Natural killer cell treated with Interleukin-12 subunit alpha and Interleukin-12 subunit beta and Interleukin-15 and Interleukin-18, amount 100 ng/mL, for 72 hours (primary cell): ENCODE measurements at places on chromosomes 7 and 10. TPM values are rescaled to one million over a fixed set of nuclear protein-coding genes. Genes with fewer than 3 reads are reported as not detected.
A peak's percentile ranks its signal among the peaks of the same experiment; 100 is the strongest.

GRCh38 chr10:10869592-10869991 lies 148.1 kb upstream of the CELF2 start:
- no peak overlapping the region for H3K27ac ChIP-seq
- H3K4me1 ChIP-seq: no peaks in the 10 kb centered on the region
- H3K36me3 ChIP-seq: no peaks in the 10 kb centered on the region
- H3K4me3 ChIP-seq: no peak overlapping the region

GRCh38 chr7:111012149-111012548 lies 78.8 kb upstream of the LRRN3 start:
- H3K27me3 ChIP-seq: no peaks in the 10 kb centered on the region
- DNase-seq: no peak
- peak overlapping the region; percentile 85 for H3K4me3 ChIP-seq
- peaks cover 23% of the 10 kb centered on the region for H3K4me1 ChIP-seq
- no peaks in the 10 kb centered on the region for H3K36me3 ChIP-seq

DNA sequence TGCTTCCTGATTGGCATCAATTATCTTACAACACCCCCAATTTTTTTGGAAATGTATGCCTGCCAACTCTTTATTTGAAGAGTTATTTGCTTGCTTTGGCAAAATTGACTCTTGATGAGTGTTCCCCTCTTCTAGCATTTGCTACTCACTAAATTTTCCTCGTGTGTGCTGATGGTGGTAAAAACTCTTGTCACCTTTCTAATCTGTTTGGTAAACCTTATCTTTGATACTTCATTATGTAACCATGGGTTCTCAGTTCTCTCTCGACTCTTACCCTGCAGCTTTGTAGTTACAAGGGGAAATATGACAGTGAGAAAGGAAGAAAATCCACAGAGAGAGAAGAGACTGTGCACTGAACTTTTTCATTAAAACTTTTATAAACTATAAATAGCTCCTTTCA lies 102.5 kb downstream of the CDK14 start:
- H3K27me3 ChIP-seq: no peaks in the 10 kb centered on the region
- peaks cover 10% of the 10 kb centered on the region for H3K36me3 ChIP-seq
- no peak overlapping the region for H3K27ac ChIP-seq
- peaks cover 2% of the 10 kb centered on the region for H3K4me1 ChIP-seq

GRCh38 chr10:90968328-90969081 lies 47.6 kb upstream of the ANKRD1 start:
- H3K27ac ChIP-seq: no peak overlapping the region
- H3K27me3 ChIP-seq: peaks cover 23% of the 10 kb centered on the region
- no peak overlapping the region for H3K4me3 ChIP-seq
- no peak for DNase-seq

DNA sequence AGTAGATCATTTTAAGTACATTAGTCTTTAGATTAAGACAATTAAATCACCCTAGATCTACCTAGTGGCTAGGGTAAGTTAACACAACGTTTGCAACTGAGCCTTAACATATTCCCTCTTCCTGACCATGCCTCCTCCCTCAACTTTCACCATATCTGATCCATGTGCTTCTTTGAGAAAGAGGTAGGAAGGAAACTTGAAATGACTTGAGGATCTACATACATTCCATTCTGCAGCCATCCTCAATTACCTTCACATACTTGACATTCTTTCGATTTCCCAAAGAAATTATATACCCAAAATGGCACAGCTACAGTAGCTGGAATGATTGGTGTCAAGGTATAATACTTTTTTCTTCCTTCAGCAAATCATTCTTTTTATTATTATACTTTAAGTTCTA lies 12.9 kb upstream of the SEPTIN7 start:
- DNase-seq: no peak
- no peaks in the 10 kb centered on the region for H3K4me1 ChIP-seq
- H3K27ac ChIP-seq: no peak overlapping the region
- no peak overlapping the region for H3K4me3 ChIP-seq
- H3K36me3 ChIP-seq: peaks cover 16% of the 10 kb centered on the region
- no peaks in the 10 kb centered on the region for H3K27me3 ChIP-seq

- H3K4me3 ChIP-seq: no peak overlapping the region
- H3K27ac ChIP-seq: no peak overlapping the region
- DNase-seq: peak; percentile 56
- no peaks in the 10 kb centered on the region for H3K4me1 ChIP-seq
- H3K36me3 ChIP-seq: no peaks in the 10 kb centered on the region
Observed at GRCh38 chr10:132520177-132520811, 17.3 kb upstream of the INPP5A start.

- no peak overlapping the region for H3K27ac ChIP-seq
- peaks cover 8% of the 10 kb centered on the region for H3K27me3 ChIP-seq
- H3K4me3 ChIP-seq: no peak overlapping the region
Observed at GRCh38 chr10:734481-734880, 45.0 kb upstream of the DIP2C start.

GRCh38 chr7:119999738-120000475 lies 273.1 kb upstream of the KCND2 start:
- H3K27me3 ChIP-seq: no peaks in the 10 kb centered on the region
- H3K36me3 ChIP-seq: no peaks in the 10 kb centered on the region
- H3K4me3 ChIP-seq: no peak overlapping the region

- H3K4me1 ChIP-seq: peaks cover 25% of the 10 kb centered on the region
- peak; percentile 77 for DNase-seq
- no peaks in the 10 kb centered on the region for H3K27me3 ChIP-seq
- no peaks in the 10 kb centered on the region for H3K36me3 ChIP-seq
- H3K27ac ChIP-seq: peak overlapping the region; percentile 63
Observed at GRCh38 chr7:151875942-151876898, 695 bp downstream of the PRKAG2 start.

DNA sequence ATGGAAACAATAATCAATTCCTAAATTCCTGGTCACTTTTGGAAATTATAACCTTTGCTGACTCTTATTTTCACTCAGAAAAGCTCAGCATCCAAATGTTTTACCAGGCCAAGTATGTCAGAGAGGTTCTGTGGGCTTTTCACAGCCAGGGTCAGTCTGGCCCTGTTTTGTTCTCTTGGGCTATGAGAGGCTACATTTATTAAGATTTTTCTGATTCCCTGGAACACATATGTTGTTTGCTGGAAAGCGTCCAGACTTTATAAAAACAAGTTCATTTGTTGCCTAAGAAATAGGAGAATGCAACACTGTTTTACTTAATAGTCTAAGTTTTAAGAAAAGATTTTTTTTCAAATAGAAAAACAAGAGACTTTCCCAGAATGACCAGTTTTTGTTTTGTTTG lies 238.4 kb upstream of the PLXDC2 start:
- no peak for DNase-seq
- no peak overlapping the region for H3K27ac ChIP-seq
- H3K27me3 ChIP-seq: no peaks in the 10 kb centered on the region
- no peak overlapping the region for H3K4me3 ChIP-seq
- no peaks in the 10 kb centered on the region for H3K4me1 ChIP-seq
- no peaks in the 10 kb centered on the region for H3K36me3 ChIP-seq

GRCh38 chr10:67492317-67493019 lies 203.5 kb downstream of the CTNNA3 start:
- H3K4me3 ChIP-seq: no peak overlapping the region
- no peak for DNase-seq
- no peaks in the 10 kb centered on the region for H3K36me3 ChIP-seq
- no peak overlapping the region for H3K27ac ChIP-seq
- no peaks in the 10 kb centered on the region for H3K4me1 ChIP-seq
- H3K27me3 ChIP-seq: no peaks in the 10 kb centered on the region

DNA sequence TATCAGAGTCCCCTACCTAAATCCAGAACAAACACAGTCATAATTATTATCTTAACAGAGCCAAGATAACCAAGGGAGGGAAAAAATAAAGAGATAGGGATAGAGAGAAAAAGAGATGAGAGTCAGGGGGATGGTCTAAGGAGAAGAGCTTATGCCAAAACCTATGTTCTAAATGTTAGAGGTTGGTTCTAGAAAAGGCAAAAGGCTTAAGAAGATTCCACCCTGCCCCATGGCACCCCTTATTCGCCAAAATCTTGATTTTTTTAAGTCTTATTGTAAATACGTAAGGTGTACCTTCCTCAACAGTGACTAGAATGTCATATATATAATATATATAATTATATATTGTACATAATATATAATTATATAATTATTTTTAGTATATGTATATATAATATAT lies 29.6 kb upstream of the CTNNA3 start:
- H3K27ac ChIP-seq: no peak overlapping the region
- no peak for DNase-seq
- H3K4me3 ChIP-seq: no peak overlapping the region
- no peaks in the 10 kb centered on the region for H3K36me3 ChIP-seq
- peaks cover 10% of the 10 kb centered on the region for H3K27me3 ChIP-seq

- H3K36me3 ChIP-seq: peaks cover 5% of the 10 kb centered on the region
- H3K4me3 ChIP-seq: no peak overlapping the region
- DNase-seq: no peak
- no peak overlapping the region for H3K27ac ChIP-seq
Observed at GRCh38 chr7:23410446-23411183, 59.7 kb downstream of the IGF2BP3 start.

GRCh38 chr10:42734536-42734935 lies 48.1 kb upstream of the BMS1 start:
- H3K4me1 ChIP-seq: no peaks in the 10 kb centered on the region
- no peaks in the 10 kb centered on the region for H3K36me3 ChIP-seq
- no peak overlapping the region for H3K4me3 ChIP-seq
- no peak for DNase-seq
- H3K27me3 ChIP-seq: peaks cover 22% of the 10 kb centered on the region

DNA sequence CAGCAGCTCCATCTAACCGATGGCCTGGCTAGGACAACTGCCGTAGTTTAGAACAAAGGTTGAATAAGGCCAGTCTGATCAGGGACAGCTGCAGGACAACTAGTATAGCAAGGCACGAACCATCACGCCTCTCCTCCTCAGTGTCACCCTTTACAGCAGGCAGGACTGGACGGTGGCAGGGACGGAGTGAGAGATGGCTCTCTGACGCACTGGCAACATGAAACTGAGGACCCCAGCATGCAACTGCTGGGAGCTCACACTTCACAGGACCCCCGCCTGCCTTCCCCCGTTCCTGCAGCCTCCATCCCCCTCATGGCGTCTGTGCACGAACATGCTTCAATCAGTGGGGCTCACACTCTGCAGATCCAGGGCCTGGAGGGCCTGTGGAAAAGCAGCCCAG lies 53.7 kb downstream of the ZRANB1 start:
- no peaks in the 10 kb centered on the region for H3K27me3 ChIP-seq
- H3K4me3 ChIP-seq: no peak overlapping the region
- no peaks in the 10 kb centered on the region for H3K36me3 ChIP-seq
- H3K4me1 ChIP-seq: peaks cover 8% of the 10 kb centered on the region
- DNase-seq: no peak

DNA sequence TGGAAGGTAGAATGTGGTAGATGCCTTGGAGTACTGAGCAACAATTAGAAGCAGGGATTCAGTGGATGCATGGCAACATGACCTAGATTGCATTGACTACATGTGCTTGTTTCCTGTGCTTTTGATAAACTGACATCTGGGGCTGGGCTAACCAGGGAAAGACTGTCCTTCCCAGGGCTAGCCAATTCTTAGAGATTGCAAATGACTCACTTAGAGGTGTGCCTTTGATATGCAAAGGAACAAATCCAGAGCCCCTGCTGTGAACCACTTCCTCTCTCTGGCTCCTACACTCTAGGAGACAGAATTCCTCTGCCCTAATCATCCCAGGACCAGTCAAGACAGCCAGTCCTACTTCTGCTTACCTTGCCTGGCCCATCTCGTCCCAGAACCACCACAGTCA lies 651.5 kb downstream of the LRMDA start:
- H3K4me3 ChIP-seq: no peak overlapping the region
- no peaks in the 10 kb centered on the region for H3K36me3 ChIP-seq
- no peak for DNase-seq
- H3K27me3 ChIP-seq: no peaks in the 10 kb centered on the region
- H3K4me1 ChIP-seq: no peaks in the 10 kb centered on the region

TMEM229A gene
- total RNA-seq: not detected

COL26A1 gene
- not detected for total RNA-seq

KCNIP2 gene
- total RNA-seq: 2.2 TPM

PALD1 gene
- 0.33 TPM for total RNA-seq

NRCAM gene
- total RNA-seq: not detected
